Effector CD4-positive, alpha-beta T cell (primary cell): ENCODE measurements at places on chromosomes 6 and 20.

DNA sequence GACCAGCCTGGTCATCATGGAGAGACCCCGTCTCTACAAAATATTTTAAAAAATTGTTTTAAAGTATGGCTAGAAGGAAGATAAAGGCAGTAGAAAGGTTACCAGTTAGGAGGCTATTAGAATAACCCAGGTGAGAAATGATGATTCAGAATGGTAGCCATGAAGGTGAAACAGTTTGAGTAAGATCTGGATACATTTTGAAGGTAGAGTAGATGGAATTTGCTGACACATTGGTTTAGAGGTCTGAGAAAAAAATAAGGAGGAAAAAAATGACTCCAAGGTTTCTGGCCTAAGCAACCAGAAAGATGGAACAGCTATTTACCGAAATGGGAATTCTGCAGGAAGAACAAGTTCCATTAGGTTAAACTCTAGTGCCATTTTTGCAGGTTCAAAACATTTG is 167.9 kb upstream of the TAB2 start:
- no peak for DNase-seq

DNA sequence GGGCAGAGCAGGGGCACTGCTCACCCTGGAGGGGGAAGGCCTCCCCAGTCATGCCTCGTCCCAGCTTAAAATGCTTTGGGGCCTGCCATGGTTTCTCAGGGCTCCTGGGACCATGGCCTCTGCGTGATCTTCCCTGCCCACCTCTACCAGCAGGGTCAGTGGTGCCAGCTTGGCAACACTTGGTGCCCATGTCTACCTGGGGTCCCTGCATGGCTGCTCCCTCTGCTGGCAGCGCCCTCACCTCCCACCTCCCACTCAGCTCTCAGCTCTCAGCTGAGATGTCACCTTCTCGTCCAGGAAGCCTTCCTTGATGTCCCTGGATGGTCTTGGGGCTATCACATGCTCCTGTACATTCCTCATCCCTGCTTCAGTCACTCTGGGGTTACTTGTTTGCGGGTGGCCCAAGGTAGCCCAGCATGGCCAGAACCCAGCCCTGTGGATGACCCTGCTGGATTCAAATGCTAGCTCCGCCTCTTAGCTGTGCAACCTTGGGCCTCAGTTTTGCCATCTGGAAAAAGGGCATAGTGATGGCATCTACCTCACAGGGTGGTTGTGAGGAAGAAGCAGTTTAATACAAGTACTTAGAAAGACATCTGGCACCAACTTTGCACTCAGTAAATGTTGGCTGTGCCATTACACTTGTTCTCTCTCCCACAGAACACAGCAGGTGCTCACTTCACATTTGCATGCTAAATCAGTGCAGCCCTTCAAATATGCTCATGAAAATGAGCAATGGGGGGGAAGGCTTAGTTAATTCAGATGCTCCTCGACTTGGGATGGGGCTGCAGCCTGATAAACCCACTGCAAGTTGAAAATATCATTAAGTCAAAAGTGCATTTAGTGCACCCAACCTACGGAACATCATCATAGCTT is 53.5 kb upstream of the PTPN1 start:
- no peak for DNase-seq

DNA sequence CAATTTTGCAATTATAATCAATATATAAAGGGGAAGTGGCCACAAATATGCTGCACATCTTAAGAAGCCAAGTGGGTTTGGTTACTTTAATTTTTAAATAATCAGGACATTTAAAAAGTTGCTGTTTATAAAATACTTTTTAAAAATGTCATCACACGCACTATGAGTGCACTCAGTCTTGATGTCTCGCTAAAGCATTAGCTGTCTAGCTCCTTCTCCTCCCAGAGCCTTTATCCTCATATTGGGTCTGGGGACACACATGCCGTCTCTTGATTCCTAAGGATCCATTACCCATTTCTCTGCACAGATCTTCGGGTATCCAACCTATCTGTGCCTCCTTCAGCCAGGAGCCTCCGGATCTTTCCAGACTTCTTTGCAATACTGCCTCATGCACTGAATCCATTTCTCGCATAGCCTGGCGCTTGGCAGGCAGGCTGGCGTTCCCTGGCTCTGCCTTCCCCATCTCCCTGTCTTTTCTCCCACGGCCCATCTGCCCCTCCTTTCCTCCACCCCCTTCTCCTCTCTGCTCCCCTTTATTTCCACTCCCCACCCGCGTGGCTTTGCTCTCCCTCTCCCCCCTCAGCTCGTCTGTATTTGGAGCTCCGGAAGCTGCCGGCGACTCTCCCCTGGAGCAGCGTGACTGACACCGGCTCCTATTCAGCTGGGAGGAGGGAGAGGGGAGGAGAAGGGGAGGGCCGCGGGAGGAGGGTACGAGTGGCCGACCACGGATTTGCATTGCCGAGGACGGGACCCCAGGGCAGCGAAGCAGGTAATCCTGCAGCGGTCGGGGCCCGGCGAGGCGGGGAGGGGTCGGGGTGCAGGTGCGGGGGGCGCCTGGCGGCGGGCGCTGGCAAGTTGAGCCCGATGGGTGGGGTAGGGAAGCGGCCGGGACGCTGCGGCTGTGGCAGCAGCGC is at the start of gene CAP2:
Gene CAP2 (plus strand): TSS at position 618 of the 914 bp plus-strand sequence. CDS start 27,961 bp downstream, outside the sequence.
- no peak for DNase-seq

DNA sequence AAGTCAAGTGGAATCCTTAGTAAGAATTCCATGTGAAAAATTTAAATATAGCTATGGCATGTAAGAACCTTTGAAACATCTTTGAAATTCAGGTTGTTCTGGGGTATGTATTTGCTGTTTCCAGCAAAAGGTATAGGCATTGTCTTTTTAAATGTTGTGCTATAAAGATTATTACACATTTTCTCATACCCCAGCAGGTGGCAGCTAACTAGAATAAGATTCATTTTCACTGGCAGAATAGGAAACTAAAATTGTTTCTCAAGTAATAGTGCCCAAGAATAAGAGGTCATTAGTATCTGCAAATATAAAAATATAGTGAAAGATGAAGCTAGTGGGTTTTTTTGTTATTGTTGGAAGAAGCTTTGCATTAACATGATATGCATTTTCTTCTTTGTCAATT is 1.8 kb downstream of the GRIK2 start:
- DNase-seq = no peak

- no peak for DNase-seq
Observed at GRCh38 chr6:15472621-15473020, 190.2 kb downstream of the DTNBP1 start.

DNA sequence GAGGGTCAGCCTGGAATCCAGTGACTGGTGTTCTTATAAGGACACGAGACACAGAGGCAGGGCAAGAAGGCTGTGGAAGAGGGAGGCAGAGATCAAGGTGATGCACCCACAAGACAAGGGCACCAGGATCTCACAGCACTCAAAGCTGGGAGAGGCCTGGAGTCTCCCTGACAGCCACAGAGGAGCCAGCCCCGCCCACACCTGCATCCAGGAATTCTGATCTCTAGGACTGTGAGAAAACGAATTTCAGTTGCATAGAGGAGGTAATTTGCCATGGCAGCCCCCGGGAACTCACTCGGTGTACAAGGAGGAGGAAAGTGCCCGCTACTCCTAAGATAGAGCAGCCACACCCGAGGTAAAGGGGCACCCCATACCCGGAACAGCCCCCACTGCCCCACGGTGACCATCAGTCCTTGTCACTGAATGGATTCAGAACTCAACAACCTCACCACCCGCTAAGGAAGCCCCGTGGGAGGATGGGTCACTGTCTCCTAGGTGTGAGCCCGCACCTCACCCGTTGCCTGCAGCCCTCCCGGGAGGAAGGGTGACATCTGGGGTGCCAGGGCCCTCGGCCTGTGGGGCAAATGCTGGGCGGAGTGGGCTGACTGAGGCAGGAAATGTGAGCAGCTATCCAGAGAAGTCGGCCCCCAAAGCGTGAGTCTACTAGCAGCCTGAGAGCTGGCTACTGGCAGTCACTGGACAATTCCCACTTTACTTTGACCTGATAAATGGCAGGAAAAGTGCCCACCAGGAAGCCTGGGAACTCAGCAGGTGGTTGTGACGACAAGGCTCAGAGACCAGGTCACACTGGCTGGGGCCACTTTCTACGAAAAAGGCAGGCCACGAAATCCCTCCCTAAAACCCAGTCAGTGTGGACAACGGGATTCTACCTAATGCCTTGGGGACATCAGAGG is 22.4 kb downstream of the DLL1 start:
- no peak for DNase-seq

DNA sequence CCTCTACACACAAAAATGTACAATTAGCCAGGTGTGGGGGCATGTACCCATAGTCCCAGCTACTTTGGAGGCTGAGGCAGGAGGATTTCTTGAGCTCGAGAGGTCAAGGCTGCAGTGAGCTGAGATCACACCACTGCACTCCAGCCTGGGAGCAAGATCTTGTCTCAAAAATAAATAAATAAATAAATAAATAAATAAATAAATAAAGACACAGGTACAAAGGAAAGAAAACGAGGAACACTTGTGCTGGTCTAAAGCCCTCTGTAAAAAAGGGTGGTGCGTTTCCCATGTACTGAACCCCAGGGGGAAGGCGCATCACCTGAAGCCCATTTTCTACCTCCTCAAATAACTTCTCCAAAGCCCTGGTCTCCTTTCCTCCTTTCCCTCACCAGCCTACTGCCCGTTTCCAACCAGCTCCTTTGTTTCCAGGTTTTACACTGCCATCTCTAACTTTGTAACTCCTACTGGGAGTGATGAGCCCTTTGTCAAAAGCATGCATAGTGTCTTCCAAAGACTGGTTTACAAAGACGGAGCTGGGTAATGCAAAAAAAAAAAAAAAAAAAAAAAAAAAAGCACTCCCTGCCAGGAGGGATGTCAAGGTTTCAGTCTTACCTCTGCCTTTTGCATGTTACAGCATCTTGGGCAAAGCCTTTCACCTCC is 81.5 kb upstream of the SOX4 start:
- DNase-seq = no peak

- no peak for DNase-seq
Observed at GRCh38 chr6:167917551-167918154, 79.8 kb upstream of the KIF25 start.

- no peak for DNase-seq
Observed at GRCh38 chr20:44990957-44991356, 24.6 kb downstream of the STK4 start.

DNA sequence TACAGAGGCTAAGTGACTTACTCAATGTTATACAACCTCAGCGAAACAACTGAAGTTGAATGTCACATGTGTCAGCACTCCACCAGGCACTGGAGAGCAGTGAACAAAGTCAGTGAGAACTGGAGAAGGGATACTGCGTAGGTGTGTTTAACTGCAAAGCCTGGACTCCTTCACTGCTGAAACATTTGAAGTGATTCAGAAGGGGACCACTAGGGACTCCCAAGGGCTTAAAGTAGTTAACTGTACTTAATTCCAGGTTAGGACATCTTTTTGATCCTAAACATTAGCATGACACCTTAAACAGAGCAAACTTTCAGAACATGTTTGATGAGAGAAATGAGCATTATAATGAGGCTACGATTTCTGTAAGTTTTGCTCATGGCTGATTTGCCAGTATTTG is 45.0 kb upstream of the ZBTB24 start:
- DNase-seq = no peak

GRCh38 chr6:152634773-152635172 is 2.4 kb downstream of the SYNE1 start:
- no peak for DNase-seq

DNA sequence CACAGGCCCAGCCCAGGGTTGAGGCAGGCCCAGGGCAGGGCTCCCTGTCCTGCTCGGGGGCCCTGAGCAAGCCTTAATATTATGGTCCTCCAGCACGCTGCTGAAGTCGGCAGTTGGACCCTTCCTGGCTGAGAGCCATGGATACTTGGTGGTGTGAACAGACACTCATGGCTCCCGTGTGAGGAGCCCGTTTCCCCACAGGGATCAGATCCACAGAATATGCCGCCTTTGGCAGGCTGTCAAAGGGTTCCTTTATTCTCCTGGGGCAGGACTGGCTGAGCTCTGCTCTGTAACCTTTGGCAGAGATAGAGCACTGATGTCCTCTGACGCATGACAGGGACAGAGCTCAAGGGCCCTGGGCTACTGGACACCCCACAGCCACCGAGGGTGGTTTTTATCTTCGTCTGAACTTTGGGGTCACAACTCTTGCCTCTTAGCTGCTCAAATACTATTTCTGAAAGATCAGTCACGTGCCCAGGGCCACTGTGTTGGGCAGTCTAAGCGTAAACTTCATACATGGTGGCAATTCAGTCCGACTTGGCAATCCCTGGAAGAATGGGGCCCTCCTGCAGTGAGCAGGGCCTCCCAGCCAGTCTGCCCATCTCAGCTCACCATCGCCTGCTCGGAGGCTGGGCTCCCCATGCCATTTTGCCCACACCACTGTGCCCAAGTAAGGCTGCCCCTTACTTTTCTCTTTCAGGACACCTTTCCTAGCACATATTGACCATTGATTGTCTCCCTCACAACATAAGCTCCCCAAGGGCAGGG is 49.1 kb downstream of the TTI1 start:
- no peak for DNase-seq

GRCh38 chr6:148179786-148180185 is 162.9 kb upstream of the SASH1 start:
- no peak for DNase-seq

DNA sequence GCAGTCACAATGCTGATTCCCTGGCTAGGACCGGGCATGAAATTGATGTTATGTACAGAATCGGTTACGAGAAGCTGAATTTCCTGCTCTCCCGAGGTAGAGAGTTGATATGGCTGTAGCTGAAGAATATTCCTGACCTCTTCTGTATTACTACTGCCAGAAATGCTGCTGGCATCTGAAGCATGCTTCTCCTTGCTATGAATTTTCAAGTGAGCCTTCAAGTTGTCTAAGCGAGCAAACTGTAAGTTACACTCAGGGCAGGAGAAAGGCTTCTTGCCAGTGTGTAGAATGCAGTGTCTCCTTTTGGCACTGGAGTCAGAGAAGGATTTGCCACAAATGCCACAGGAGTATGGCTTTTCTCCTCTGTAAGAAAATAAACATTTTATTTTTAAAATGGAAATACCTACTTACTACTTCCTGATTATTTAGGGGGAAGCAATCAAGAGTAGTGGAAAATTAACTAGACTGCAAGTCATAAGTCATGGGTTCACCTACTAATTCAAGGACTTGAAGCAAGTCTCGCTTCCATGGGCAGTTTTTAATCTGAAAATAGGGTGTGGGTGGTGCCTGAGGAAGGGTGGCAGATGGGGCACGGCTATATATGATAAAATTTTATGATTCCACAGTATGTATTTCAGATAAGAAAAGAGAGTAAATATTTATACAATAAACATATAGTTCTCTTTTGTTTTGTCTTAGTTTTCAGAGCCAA is 10.8 kb upstream of the MICAL1 start:
- no peak for DNase-seq

DNA sequence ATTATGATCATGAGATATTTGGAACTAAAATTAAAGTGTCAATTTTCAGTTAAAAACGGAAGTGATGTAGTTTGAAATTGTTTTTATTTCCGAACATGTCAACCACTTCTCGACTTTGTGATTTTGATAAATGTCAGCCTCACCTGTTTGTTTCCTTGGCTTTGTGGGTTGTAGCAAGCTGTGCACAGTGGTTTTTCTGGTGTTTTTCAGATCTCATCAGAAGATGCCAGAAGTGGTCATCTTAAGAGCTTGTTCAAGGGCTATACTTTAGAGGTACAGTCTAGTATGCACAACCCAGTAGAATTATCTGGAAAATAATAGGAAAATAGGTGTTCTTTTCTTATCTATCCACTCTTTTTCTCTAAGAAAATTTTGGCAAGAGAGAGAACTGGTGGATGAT is 134.0 kb downstream of the GRIK2 start:
- DNase-seq = no peak

- no peak for DNase-seq
Observed at GRCh38 chr6:41648921-41649320, 10.7 kb downstream of the MDFI start.
